CD8-positive, alpha-beta memory T cell (primary cell): ENCODE measurements at places on chromosomes 5 and 9.

- DNase-seq = no peak
These were observed 44.7 kb downstream of the RNF130 start for GRCh38 chr5:180026734-180027458.

GRCh38 chr9:135032868-135033460 lies 54.5 kb upstream of the OLFM1 start:
- no peak for DNase-seq

DNA sequence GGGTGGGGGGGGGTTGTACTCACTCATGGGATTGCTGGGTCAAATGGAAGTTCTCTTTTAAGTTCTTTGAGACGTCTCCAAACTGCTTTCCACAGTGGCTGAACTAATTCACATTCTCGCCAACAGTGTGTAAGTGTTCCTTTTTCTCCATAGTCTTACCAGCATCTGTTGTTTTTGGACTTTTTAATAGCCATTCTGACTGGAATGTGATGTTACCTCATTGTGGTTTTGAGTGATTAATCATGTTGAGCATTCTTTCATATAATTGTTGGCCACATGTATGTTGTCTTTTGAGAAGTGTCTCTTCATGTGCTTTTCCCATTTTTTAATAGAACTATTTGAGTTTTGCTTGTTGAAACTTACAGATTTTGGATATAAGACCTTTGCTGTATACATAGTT lies 94.9 kb upstream of the PLPPR1 start:
- DNase-seq = no peak

GRCh38 chr5:3429962-3430361 lies 165.7 kb upstream of the IRX1 start:
- DNase-seq = no peak

DNA sequence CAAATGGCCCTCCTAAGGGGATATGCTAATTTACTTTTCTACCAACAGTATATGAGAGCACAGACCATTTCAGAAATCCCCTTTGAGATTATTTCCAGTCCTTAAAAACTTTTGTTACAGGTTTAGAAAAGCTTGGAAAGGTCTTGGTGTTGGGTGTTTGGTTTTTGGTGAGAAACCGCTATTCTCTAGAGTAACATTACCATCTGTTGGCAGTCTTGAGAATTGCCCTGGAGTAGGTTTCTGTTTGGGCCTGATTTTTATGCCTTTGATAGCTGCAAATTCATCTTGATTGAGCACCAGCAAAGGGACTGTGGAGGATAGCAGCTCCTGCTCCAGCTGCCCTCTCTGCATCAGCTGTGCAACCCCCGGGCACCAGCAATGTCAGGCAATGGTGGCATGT lies 8.0 kb downstream of the NUDT2 start:
- DNase-seq = no peak

GRCh38 chr5:132426525-132427138 lies 57.1 kb downstream of the SLC22A5 start:
- peak; percentile 52 for DNase-seq

GRCh38 chr5:133356984-133357421 lies 255.3 kb downstream of the FSTL4 start:
- no peak for DNase-seq

DNA sequence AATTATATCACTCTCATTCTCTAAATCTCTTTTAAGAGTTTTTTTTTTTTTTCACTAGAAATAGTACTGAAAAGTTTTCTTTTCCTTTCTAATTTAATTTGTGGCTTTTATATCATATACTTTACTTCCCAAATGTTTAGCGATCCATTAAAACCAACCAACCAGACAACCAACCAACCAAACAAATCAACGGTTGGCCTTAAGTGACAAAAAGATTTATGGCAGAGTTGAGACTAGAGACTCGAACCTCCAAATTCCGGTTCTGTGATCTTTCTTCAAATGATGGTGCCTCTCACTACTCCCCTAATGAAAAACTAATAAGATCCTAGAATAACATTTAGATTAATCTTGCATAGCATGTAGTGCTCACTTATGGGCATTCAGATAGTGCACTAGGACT lies 45.3 kb upstream of the ACTBL2 start:
- DNase-seq = no peak
